ENCODE measurements at places on chromosomes 3 and 15.

DNA sequence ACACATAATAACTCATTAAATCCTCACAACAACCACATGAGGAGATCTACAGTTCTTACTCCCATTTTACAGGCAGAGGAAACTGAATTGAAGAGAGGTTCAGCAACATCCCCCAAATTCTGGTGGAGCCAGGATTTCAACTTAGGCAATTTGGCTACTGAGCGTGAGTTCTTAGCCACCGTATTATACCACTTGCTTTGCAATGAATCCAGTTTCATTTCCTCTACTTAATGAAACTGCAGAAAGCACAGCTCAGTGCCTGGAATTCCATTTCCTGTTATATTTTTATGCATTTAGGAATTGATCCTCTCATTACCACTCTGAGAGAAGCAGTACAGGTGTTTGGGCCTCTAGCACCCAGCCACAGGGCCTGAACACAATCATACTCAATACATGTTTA, 4.3 kb downstream of the ZNF860 start:
- no peak for DNase-seq

DNA sequence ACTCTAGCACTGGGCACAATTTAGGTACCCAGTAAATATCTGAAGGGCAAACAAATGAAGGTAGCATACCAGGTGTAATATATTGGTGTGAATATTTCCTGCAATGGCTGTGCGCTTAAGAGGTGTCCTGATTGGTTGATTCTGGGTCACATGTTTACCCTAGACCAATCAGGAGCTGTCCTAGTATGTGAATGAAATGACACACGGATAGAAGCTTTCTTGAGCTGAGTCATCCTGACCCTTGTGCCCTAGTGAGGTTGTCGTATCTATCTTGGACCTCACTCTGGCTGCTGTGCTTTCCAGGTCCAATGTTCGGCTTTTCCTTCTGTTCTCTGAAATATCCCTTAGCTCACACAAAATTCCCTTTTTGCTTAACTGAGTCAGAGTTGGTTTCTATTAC, 58.1 kb upstream of the FOXP1 start:
- no peak for DNase-seq

DNA sequence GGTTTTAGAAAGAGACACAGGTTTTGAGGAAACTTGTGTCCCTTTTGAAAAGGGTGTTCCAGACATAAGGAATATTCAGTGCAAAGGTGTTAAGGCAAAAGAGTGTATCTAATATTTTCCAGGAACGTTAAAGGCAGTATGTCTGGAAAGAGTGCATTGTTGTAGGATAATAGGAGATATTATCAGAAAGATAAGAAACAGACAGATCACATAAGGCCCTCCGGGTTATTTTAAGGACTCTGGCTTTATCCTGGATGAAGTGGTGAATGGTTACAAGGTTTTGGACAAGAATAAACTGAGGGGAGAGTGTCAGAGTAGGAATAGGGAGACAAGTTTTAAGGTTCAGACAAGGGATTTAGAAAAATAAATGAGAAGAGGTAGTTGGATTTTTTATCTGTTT, 493.7 kb upstream of the GRM7 start:
- no peak for DNase-seq

- DNase-seq: no peak
Measured at GRCh38 chr3:68136411-68136810, 482.0 kb upstream of the SUCLG2 start.

DNA sequence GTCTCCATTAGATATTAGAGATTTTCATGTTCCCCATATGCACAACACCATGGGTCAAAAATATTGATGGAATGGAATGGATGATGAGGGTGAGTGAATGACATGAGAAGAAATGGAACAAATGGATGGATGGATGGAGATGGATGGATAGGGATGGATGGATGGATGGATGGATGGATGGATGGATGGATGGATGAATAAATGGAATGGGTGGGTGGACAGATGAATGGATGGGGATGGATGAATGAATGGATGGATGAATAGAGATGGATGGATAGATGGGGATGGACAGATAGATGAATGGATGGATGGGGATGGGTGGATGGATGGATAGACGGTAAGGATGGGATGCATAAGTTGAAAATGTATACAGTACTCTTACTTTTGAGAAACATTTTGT, 18.6 kb downstream of the CFAP92 start:
- no peak for DNase-seq

- no peak for DNase-seq
Measured at GRCh38 chr15:94028809-94029208, 202.6 kb upstream of the MCTP2 start.

GRCh38 chr3:84946240-84946639, 12.5 kb upstream of the CADM2 start:
- no peak for DNase-seq

GRCh38 chr3:20182206-20182605, 3.8 kb downstream of the SGO1 start:
- DNase-seq: no peak

Measured in stimulated activated CD8-positive, alpha-beta memory T cell treated with anti-CD3 and anti-CD28 coated beads, Interleukin-7, amount 100 ng/mL, for 24 hours (primary cell).